ENCODE measurements at places on chromosomes 7 and 10.

- no peak for DNase-seq
Measured at GRCh38 chr7:43694399-43694748, 34.9 kb downstream of the COA1 start.

DNA sequence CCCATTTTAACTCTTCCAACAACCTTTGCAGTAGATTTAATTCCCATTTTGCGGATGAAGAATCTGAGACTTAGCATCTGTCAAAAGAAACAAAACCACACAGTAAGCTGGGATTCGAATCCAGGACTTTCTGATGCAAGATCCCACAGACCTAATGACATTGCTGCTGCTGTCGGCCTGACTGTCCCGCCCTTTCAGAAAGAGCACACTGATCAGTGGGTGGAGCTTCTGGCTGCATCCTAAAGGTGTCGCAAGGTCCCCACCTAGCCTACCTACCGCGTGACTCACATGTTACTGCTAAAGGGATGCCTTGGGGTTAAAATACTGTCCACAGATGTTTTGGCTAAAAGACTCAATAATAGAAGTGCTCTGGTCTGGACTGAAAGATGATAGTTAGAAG, 134.7 kb downstream of the EMX2 start:
- no peak for DNase-seq

DNA sequence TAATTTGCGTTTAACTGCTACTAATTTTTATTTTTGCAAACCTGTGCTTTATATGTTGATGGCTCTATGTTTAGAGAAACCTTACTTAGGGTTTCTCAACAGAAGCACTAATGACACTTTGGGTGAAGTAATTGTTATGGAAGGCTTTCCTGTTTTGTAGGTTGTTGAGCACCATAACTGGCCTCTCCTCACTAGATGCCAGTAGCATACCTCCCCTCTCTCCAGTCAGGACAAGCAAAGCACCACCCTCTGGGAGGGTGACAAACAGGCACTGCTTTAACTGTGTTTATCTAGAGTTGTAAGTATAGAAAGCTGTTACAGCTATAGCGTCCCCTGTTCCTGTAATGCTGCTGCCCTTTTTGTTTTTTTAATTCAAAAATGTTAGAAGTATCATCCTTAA, 60.9 kb downstream of the WAC start:
- DNase-seq, result no peak

DNA sequence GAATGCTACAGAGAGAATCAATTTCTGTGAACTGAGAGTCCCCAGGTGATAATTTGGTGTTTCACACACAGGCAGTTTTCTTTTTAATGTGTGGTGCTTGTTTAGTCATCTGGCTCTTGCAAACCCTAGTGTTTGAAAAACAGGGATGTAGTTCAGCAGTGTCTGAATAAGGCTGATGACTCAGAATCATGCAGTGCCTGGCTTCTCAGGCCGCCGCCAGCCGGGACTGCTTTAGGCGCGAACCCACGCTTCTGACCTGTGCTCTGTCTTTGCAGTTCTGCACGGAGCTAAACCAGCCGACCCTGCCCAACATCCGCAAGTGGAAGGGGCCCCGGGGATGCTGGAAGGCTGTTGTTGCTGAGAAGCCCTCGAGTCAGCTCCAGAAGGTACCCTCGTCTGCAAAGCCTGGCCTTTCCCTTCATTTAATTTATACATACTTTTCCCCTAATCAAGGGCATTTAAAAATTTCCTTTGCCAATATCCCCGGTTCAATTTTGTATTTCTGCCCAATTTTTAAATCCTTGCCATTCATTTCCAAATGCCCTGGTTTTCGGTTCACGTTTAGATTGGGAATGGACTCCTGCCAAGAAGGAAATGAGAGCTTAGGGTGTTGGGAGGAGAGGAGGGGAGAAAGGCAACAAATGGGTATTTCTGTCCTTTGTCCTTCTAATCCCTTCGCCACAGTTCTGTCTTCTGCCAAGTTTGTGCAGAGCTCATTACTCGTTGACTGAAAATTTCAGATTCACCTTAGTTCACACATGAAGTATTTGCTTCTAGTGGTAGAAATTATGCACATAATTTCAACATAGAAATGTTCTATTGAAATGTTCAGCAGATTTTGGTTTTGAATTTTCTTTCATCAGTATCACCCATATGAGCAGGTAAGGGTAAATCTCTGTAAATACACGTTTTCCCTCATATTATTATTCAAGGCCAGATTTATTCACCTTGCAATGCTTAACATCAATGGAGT, 108.5 kb upstream of the ANLN start:
- DNase-seq, result no peak

DNA sequence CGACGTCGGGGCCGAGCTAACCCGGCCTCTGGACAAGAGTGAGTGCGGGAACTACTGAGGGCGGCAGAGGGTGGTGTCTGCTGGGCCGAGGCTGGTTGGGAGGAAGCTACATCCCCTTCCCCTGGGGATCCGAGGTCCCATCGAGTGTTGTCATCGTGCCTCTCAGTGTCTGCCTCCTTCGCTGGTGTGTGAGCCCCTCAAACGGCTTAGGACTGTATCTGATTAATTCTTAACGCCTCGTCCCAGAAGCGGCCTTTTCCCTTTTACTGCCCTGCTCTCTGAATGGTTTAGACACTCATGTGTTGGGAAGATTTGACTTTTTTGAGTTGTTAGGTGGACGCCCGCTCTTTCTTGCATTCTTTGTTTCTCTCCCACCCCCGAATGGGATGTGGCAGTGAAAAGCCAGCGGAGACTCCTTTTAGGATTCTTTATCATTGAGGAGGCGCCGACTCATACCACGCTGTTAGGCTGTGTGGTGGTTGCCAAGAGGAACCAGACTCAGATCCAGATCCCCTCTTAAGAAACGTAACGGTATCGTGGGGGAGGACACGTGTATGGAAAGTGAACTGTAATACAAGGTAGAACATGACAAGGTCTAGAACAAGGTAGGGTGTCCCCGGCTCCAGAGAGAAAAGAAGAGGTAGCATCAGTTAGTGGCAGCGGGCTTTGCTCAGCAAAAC, 631 bp downstream of the SUPV3L1 start:
- DNase-seq, result no peak

GRCh38 chr7:148503900-148504487, 86.6 kb upstream of the C7orf33 start:
- no peak for DNase-seq

- DNase-seq, result no peak
Measured at GRCh38 chr10:5910323-5911100, 20.5 kb downstream of the FBH1 start.

- DNase-seq, result no peak
Measured at GRCh38 chr10:24944512-24945255, 7.7 kb downstream of the PRTFDC1 start.

- DNase-seq, result no peak
Measured at GRCh38 chr7:134836447-134836846, 57.0 kb downstream of the CALD1 start.

GRCh38 chr10:36345807-36346206, 703.7 kb upstream of the FZD8 start:
- DNase-seq, result no peak

DNA sequence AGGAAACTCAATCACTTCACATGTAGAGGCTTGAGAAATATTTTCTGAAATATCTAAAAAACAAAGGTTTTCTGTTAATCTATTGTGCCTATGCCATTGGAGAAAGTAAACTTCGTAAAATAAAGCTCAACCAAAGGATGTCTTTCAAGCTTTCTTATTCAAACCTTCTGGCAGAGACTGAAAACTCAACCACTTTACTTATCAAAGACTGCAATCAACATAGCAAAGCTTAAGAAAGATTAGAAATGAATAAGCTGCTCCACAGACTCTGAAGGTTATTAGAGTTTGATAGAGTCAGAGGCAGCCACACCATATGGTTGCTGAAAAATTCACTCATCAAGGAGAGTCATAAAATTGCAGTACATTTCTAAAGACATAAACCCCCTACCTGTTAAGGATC, 245.8 kb upstream of the MEOX2 start:
- no peak for DNase-seq

- no peak for DNase-seq
Measured at GRCh38 chr7:44764665-44765578, 16.3 kb downstream of the ZMIZ2 start.

- DNase-seq, result no peak
Measured at GRCh38 chr10:99457813-99458212, 27.4 kb upstream of the GOT1 start.

DNA sequence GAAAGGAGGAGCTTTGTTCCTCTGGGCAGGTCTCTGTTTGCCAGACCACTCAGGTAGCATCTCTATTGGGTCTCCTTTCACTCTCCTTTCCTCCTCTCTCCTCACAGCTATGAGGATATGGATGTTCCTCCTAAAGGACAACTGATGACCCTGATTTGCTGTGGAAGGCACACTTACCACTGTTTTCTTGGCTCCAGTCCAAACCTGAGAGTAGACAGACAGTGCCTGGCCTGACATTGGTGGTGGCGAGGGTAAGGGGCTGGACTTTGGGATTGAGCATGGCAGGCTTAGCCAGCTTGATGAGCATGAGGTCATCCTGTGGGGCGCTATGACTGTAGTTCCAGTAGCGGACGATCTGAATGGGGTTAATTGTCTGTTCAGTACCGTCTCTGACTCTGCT, 3.6 kb downstream of the PRSS37 start:
- no peak for DNase-seq

DNA sequence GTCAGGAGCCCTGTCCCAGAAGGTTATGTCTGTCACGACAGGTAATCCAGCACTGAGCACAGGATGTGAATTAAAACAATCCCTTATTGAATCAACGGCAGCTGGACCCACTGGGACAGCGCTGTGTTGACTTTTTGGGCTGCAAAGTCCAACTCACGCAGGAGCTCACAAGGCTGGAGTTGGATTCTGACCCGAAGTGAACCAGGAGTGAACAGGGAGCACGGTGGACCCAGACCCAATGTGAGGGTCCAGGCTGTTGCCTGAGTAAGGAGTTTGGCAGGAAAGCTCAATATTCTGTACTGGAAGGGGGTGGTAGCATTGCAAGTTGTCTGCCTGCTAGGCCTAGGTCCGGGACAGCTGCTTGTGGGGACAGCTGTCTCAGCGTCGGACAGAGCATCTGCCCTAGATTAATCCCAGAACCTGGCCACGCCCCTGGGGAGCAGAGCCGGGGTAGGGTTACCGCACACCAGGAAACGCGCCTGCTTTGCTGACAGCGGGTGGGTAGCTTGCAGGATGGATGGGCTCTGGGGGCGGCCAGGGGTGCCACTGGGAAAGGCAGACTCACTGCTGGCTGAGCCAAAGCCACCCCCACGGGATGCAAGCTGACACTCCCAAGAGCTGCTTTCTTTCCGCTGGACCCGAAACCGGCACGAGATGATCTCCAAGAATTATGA, 24.0 kb downstream of the COL26A1 start:
- peak; percentile 64 for DNase-seq

DNA sequence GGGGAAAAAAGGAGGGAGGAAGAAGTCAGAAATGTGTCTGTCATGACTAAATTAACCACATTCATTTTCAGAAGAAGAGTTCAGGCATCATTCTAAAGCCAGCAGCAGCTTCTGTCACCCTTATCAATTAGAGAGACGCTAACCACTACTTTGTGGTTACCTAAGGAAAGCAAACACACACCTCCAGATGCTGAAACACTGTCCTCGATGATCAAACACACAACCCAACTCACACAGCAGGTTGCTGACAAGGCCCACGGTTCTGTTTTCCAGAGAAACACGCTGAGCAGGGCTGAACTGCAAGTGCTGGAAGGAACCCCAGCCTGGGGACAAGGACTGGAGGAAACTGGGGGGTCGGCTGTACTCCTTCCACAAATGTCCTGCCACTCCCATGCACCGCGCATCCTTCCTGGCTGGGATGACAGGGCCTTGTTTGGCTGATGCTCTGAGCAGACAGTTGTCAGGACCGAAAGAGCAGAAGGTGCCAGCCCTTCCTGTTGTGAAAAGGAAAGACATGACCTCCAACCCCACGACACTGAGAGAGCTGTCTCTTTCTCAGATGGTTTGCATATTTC, 36.6 kb downstream of the PRKCQ start:
- DNase-seq, result no peak

DNA sequence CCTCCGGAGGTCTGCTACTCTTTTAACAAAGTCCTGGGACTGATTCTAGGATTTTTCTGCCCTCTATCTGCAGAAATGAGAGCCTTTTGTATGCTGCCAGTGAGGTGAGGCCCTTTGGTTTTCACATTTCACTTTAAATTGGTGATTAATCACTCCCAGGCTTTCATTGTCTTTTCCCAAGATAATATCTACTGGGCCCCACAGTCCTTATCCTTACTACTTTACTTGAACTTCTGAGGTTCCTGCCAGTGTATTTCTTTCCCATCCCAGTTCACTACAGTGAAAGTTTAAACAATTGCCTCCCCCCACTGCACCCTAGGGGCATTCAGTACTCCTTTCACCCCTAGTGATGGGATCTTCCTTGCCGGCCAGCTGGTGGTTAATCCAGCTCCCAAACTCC, 127.4 kb upstream of the INHBA start:
- DNase-seq, result no peak
